ENCODE measurements at places on chromosomes 11 and 22.

GRCh38 chr11:98183034-98183433 lies 837.7 kb upstream of the CNTN5 start:
- no peak for DNase-seq

DNA sequence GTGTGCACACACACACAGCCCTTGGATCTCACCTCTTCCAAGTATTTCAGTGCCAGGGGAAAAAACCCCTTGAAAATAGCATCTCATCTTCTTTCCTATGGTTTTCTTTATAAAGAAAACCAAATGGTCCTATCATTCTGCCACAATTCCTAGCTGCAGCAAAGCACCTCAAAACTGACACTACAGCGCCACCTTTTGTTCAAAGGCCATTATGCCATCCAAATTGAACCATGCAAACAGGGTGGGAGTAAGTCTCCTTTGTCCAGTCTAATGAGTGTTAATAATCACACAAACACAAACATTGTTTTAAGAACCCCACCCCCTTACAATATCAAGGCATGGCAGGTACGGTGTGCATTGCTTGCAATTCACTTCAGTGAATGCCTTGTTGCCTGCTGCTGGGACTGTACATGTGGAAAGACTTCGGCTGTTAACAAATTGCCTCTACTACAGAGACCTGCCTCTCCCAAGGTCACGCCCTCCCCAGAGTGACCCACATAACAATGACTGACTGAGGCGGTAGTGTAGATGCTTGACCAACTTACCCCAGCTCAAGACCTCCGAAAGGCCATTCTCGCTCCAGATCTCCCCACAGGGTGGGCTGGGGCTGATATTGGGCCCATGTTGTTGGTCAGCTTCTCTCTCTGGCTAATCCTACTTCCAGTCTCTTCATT lies 31.7 kb downstream of the FAM181B start:
- no peak for DNase-seq

GRCh38 chr22:36399472-36399778 lies 11.7 kb upstream of the MYH9 start:
- DNase-seq = no peak

DNA sequence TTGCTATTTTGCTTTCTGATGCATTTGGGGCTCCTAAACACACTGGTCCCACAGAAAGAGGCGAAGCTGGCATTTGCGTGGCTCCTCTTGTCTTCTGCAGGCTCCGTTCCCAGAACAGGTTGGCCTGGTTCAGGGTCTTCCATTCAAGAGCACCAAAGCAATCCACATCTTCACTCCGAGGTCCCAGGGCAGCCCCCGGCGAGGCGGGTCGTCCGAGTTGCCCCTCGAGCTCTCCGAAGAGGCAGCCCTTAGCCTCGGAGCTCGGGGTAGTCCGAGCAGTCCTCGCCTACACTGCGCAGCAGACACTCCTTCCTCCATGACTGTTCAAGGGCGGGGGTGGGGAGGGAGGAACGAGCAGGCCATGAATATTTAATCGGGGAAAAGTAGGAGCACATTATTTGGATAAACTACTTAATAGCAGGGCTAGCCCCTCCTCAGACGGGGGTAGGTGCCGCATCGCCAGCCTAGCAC lies 321.3 kb downstream of the BLID start:
- no peak for DNase-seq

DNA sequence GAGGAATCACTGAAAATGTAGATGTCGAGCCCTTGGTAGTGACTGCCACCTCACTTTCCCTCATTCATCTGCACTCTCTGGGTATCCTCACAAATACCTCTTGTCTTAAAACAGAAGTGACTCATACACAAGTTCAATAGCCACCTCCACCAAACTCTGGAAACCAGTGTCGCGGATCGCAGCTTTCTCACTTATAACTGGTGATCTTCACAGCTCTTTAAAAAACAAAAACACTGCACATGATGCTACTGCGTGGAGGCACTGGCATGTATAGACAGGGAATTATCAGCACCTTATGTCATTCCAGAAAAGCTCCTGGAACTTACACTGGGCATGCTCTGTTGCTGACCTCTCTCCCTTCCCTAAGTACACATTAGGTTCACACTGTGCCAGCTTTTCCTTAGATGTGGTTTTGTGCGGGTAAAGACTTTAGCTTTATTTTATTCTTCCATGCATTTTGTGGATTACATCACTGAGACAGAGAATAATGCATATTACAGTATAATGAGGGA lies 425.5 kb upstream of the CADM1 start:
- DNase-seq = no peak

- DNase-seq = no peak
Measured at GRCh38 chr11:79249295-79249993, 191.4 kb downstream of the TENM4 start.

DNA sequence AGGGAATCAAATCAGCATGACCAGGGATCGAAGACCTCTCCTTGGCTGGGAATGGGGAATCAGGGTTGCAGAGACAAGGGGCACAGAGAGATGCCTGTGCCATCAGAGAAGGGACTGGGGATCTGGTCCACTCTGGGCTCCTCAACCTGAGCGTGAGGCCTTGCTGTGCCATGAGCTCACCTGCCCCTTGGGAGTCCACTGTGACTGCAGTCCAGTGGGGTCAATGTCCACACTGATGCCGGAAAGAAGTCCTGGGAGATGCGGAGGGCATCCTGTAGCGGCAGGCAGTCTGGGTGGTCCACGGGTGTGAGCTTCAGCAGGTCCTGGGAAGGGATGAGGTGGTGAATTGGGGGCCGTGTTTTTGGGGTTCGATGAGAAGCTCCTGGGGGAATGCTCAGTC lies 7.3 kb upstream of the RGL4 start:
- no peak for DNase-seq

- DNase-seq = no peak
Measured at GRCh38 chr11:86900162-86900561, 55.0 kb downstream of the FZD4 start.

DNA sequence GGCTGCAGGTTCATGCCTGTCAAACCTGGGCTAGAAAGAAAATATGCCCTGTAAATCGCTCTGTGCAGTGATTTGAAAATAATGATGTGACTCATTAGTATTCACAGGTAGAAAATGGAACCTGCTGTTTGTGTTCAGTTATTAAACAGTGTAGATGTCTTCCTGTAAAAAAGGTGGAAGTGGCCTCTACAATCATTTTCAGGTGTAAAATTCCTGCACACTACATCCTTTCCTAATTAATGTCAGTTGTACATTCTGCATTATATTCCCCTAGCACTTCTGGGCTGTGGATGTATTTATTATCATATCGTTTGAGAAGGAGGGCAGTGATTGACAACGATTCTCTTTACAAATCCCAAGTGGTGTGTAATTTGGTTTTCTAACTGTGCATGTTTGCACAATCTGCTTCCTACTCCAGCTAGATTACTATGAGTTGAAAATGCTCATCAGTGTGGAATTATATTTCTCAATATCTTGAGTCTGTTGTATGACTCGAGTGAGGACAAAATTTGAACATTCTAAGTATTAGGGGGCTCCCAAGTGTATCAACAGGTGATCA lies 454.0 kb upstream of the DDI1 start:
- DNase-seq = no peak

DNA sequence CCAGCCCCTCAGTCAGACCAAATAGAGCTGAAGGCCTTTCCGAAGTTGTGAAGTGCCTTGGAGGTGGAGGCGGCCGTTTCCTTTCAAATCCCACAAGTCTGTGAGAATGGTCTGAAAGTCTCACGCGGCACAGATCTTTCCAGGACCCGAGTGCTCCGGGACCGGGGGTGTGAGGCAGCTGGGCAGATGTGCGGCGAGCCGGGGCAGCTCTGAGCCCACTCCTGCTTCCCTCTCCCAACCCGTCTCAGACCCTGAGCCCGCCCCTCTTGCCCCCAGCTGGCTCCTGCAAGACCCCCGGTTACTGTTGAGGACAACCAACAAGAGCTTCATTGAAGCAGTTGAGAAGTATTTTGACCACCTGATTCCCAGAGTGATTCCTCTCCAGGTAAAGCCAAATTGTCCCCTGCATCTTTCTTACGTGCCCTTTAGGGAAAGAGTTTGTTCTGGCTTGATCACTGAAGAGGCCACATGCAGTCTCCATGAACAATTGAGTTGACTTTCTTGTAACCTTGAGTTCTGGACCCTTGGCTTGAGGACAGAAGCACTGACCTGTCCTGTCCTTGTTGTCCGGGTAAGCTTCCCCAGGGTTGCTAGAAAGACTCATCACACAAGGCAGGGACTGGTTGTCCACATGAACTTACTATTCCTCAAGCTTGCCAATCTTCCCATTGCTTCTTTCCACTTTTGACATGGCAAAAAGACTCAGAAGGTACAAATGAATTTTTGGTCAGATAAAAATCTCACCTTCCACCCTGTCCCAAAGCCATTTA lies 7.5 kb downstream of the GLB1L3 start:
- no peak for DNase-seq

DNA sequence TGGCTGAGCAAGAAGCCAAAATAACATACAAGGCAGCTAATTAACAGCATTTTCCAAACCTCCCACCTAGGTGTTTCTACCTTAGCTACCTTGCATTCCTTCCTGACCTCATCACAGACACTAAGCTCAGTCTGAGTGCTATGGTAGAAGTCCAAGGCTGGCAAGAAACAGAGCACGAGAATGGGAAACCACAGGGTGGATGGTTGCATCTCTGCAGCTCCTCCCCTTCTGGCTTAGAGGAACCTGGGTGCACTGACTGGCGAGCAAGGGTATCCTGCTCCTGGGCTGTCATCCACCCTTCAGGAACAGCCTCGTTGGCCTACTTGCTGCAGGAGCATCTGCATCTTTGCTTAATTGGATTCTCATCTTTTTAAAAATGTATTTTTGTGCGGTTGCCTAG lies 73.1 kb upstream of the KIRREL3 start:
- DNase-seq = no peak

GRCh38 chr22:29654420-29654819 lies 51.0 kb downstream of the NF2 start:
- DNase-seq = no peak

DNA sequence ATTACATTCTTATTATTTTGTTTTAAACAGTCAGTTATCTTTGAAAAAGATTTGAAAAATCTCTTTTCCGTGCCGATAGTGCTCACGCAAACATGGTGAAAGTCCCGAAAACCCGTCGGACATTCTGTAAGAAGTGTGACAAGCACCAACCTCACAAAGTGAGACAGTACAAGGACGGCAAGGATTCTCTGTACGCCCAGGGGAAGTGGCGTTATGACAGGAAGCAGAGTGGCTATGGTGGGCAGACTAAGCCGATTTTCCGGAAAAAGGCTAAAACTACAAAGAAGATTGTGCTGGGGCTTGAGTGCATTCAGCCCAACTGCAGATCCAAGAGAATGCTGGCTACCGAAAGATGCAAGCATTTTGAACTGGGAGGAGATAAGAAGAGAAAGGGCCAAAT lies 28.7 kb upstream of the CTSD start:
- no peak for DNase-seq

DNA sequence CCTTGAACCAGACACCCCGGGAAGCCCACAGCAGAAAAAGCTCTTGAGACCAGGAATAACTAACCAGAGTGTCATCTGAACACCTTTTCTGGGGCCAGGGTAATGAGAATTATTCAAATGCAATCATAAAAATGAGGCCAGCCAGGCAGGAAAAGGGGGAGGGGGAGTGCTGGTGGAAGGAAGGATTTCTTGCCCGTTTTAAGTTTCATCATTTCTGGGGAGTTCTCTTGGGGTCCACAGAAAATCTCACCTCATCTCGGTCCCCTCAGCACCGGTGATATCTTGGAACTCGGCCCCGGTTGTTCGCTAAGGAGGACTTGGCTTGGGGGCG lies 495 bp upstream of the PKNOX2 start:
- DNase-seq = no peak

GRCh38 chr11:93490996-93491618 lies 52.1 kb downstream of the SMCO4 start:
- no peak for DNase-seq

- no peak for DNase-seq
Measured at GRCh38 chr22:35533365-35534029, 7.1 kb upstream of the RASD2 start.

DNA sequence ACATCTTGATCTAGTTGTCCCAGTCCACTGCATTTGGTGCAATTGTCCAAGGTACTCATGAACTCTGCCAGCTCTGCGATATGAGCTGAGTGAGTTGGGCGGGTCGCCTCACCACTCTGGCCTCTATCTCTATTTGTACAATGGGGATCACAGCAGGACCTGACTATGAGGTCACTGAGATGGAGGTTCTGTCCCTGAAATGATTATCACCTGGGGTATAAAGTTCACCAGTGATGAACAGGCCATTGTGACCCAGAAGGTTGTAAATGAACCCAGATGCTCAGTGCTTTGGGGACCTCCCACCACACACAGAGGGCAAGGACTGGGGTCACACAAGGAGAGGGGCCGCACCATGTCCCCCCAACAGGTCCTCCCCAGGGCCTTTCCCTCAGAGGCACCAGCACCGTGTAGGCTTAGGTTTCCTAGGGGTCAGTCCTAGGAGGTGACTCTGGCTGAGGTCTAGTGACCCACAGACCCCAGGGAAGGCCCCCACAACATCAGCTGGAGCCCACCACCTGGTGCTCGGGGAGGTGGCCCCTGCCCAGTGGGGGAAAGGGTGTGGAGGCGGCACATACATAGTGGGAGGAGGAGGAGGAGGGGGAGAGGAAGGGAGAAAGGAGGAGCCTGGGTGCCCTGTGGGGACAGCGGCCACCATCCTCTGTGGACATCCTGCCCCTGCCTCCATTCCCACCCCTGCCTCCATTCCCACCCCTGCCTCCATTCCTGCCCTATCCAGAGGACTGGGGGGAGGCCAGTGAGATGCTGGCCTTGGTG lies 25.0 kb upstream of the IGLL1 start:
- no peak for DNase-seq

- DNase-seq = no peak
Measured at GRCh38 chr22:43843783-43844530, 18.4 kb downstream of the SULT4A1 start.

DNA sequence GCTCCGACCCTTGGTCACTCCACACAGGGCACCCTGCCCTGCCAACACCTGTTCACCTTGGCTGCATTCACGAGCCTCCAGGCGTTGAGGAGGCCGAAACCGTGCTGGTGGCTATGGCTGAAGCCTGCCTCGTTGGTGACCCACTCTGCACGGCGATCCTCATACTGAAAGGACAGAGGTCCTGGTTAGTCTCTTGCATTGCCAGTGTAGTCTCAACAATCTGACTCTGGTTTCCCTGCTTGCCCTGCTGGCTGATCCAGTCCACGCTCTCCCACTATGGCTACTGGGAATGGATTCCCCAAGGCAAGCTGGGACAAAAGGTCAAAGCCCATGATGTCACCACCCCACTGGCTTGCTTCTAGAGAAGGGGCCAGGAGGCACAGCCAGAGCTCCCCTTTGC lies 12.9 kb downstream of the PCSK7 start:
- DNase-seq = no peak

- no peak for DNase-seq
Measured at GRCh38 chr22:36986242-36986821, 32.9 kb downstream of the TST start.
